ENCODE measurements at places on chromosomes 12 and 14. TPM values are rescaled to one million over a fixed set of nuclear protein-coding genes. Genes with fewer than 3 reads are reported as not detected.

THTPA gene
- total RNA-seq = 13.5 TPM

- no peaks in the 10 kb centered on the region for H3K36me3 ChIP-seq
- DNase-seq = no peak
- H3K27me3 ChIP-seq = no peaks in the 10 kb centered on the region
- H3K4me1 ChIP-seq = no peaks in the 10 kb centered on the region
- H3K27ac ChIP-seq = no peak overlapping the region
- H3K4me3 ChIP-seq = no peak overlapping the region
These were observed 91.6 kb downstream of the KTN1 start for GRCh38 chr14:55671641-55672040.

- H3K4me1 ChIP-seq = no peaks in the 10 kb centered on the region
- no peak overlapping the region for H3K27ac ChIP-seq
- no peaks in the 10 kb centered on the region for H3K36me3 ChIP-seq
These were observed 268.5 kb upstream of the SFSWAP start for GRCh38 chr12:131442337-131442918.

DNA sequence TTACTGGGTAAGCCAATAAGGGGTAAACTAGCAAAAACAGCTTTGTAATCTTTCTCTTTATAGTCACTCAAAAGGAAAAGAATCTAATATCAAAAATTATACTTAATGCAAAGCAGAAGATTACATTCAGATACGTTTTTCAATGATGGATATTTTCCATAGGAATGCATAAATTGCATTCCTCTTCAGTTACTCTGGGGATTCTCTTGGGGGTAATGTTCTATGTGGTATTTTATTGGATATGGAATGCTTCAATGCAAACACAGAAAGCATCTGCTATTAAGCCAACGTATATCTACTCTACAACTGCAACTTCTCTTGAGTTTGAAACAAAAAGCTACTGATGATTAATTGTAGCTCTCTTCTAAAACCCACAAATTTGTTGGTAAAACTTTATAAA, 106.0 kb downstream of the SLC41A2 start:
- no peaks in the 10 kb centered on the region for H3K4me1 ChIP-seq
- DNase-seq = no peak
- no peak overlapping the region for H3K4me3 ChIP-seq
- H3K36me3 ChIP-seq = no peaks in the 10 kb centered on the region
- H3K27ac ChIP-seq = no peak overlapping the region

- H3K4me3 ChIP-seq = peak overlapping the region; percentile 57
- no peaks in the 10 kb centered on the region for H3K36me3 ChIP-seq
- no peak overlapping the region for H3K27ac ChIP-seq
- peaks cover 8% of the 10 kb centered on the region for H3K4me1 ChIP-seq
- DNase-seq = peak; percentile 49
These were observed 41.6 kb upstream of the CAPRIN2 start for GRCh38 chr12:30796313-30796780.

GRCh38 chr12:13749389-13749788, 232.0 kb downstream of the GRIN2B start:
- no peak overlapping the region for H3K4me3 ChIP-seq
- no peak for DNase-seq
- H3K36me3 ChIP-seq = no peaks in the 10 kb centered on the region

DNA sequence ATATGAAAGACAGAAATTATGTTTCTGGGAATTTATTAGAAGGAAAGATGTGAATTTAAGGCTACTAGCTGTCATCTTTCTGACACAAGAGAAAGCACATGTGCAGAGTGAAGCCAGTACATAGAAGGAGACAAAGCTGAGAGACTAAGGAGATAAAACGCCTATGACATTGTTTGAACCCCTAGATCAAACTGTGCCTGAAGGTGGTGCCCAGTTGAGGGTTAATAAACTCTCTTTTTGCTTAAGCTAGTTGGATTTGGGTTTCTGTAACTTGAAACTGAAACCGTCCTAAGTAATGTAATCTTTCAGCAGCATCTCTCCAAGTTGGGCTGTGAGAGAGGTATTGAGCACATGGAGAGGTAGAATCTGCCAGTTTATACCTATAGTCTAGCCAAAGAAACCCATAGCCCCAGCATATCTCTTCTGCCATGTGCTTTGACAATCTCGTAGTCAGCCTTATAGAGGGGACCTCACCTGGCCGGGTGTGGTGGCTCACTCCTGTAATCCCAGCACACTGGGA, 84.2 kb downstream of the LRRC74A start:
- H3K27me3 ChIP-seq = no peaks in the 10 kb centered on the region
- no peak overlapping the region for H3K27ac ChIP-seq
- H3K4me1 ChIP-seq = peaks cover 20% of the 10 kb centered on the region
- H3K36me3 ChIP-seq = no peaks in the 10 kb centered on the region
- DNase-seq = no peak
